ENCODE measurements at places on chromosomes 5 and 9.

- DNase-seq = no peak
These were observed 75.6 kb upstream of the VLDLR start for GRCh38 chr9:2545881-2546490.

- DNase-seq = peak; percentile 64
These were observed 49.9 kb downstream of the USP20 start for GRCh38 chr9:129885018-129885669.

GRCh38 chr5:150217038-150217437 lies 27.2 kb downstream of the SLC6A7 start:
- no peak for DNase-seq

- DNase-seq = no peak
These were observed 746.7 kb upstream of the C9orf72 start for GRCh38 chr9:28319981-28320380.

- no peak for DNase-seq
These were observed 1.0 kb upstream of the TSC1 start for GRCh38 chr9:132945186-132946130.

DNA sequence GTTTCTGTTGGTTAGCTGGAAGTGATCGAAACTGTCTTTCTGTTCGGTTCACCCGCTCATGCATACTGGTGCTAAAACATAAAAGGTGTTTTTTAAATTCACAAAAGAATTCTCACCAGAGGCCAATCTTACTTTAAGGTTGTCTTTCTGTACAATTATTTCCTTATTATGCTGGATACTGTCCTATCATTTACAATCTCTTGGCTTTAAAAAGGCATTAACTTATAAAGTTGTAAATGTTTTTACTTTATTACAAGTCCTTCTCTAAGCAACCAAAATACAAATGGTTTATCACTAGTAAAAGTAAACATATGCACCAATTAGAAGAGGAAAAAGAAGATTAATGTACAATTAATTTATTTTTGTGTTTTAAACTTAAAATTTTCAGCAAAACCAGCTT lies 10.7 kb downstream of the CARNMT1 start:
- no peak for DNase-seq

DNA sequence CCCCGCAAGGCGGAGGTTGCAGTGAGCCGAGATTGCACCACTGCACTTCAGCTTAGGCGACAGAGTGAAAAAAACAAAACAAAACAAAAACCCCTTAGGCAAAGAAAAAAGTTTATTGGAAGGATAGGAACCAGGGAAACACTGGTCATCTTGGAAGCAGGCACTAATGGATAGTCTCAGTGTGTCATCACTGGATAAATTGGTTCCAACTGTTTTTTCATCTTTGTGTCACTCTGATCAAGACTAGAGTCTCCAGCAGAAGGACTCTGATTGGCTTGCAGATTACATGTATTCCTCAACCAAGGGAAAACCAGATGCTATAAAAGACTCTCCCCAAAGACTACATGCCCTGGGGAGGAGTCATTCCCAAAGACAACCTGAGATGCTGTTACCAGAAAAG lies 35.0 kb upstream of the HMHB1 start:
- DNase-seq = no peak

DNA sequence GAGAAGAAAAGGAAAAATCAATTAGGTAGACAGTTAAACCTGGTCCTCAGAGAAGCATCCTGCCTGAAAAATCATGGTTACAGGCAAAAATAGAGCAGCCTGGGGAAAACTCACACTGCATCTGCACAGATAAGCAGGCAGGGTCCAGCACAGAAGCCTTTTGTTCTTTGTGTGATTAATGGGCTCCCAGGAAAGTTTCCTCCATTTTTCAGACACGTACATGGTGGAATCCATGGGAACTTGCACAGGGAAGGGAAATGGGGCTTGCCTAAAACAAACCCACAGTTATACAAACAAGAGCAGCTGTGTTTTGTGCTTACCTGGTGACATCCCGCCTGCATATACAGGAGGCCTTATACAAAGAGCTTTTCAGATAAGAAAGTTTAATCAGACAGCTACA lies 243.9 kb upstream of the ATP10B start:
- no peak for DNase-seq

DNA sequence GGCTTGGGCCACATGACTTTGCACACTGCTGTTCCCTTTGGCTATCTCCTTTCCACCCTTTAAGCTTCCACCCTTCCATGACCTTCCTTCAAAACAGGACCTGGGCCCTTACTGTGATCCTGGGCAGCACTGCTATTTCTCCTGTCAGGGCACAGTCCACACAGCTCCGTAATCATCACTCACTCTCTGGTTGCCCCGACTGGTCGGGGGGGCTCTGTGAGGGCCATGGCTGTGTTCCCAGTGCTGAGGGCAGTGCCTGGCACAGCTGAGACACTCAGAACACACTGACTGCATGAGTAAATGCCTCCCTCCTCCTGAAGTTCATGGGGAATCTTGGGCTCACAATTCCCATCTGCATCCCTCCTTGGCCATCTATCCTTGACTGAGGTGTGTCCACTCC lies 12.2 kb downstream of the TRAF1 start:
- no peak for DNase-seq

DNA sequence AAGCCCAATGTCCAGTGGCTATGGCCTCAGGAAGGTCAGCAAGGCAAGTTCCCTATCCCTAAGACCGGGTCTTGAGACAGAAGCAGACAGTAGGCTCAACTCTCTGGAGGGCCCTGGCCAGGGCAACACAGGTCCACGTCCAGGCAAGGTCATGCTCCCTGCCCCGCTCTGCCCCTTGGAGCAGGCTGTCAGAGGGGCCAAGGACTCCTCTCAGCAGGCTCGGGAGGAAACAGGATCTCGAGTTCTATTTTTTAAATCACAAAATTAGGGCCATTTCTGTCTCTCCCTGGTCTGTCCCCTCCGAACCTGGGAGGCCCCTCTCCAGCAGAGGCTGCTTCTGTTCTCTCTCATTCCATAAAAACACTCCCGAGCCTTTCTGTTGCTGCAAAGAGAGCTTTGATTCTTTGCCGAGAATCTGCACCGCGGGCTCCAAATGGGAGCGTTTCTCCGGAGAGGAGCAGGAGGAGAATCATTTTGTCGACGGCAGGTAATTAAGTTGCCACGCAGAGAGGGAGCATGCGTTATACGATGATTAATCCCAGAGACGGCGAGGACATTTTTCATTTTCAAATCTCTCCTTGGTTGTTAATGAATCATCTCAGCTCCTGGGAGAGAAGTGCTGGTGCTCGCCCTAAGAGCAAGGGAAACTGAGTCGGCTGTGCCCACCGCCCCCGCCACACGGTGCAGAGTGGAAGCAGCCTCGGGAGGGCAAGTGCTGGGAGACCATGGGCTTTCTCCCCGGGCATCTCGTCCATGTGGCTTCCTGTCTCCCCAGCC lies 24.5 kb upstream of the FCN1 start:
- no peak for DNase-seq

GRCh38 chr5:139182528-139183296 lies 15.5 kb downstream of the SIL1 start:
- no peak for DNase-seq

DNA sequence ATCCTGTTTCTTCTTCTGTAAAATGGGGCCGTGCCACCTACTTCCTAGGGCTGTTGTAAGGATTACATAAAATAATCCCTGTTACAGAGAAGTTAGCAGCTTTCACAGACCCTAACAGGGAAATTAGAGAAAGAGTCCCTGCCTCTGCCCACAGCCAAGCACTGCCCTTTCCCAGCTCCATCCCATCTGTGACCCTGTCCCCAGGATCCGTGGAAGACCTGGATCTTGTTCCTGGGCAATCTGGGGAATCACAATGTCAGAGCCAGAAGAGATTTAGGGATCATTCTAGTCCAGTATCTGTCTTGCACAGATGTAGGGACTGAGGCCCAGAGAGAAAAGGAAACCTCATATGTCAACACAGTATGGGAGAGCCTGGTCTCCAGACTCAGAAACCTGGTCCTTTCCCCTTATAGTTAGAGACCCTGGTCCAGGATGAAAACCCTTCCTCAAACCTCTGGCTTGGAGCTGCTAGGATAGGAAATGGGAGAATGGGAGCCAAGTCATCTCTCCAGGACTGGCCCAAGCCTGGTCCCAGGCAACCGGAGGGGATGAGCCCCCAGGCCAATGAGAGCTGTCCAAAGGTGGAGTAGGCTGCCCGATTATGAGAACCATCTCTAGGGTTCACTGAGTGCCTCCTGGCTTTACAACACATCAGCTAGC lies 12.5 kb downstream of the LHX6 start:
- no peak for DNase-seq

DNA sequence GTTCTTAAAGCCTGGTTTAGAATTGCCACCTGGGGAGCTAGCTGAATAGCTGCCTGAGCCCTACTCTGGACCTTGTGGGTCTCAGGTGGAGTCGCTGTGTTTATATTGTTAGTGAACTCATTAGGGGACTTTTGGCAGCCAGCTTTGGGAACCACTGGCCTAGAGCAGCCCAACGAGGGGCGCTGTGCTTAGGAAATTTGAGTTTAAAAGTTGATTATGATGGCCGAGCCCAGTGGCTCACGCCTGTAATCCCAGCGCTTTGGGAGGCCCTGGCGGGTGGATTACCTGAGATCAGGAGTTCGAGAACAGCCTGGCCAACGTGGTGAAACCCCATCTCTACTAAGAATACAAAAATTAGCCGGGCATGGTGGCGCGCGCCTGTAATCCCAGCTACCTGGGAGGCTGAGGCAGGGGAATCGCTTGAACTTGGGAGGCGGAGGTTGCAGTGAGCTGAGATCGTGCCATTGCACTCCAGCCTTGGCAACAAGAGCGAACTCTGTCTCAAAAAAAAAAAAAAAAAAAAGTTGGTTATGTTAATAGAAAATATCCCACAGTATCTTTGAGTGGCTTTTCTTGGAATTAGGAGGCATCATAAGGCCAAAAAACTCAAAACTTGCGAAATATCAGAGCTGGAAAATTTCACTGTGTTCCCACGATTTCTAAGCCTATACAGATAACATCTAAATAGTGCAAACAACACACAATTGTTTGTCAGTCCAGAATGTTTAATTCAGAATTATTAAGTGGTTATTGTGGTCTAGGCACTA lies 809 bp downstream of the MCCC2 start:
- DNase-seq = no peak

- no peak for DNase-seq
These were observed 79.8 kb downstream of the MRPL36 start for GRCh38 chr5:1719860-1720259.

DNA sequence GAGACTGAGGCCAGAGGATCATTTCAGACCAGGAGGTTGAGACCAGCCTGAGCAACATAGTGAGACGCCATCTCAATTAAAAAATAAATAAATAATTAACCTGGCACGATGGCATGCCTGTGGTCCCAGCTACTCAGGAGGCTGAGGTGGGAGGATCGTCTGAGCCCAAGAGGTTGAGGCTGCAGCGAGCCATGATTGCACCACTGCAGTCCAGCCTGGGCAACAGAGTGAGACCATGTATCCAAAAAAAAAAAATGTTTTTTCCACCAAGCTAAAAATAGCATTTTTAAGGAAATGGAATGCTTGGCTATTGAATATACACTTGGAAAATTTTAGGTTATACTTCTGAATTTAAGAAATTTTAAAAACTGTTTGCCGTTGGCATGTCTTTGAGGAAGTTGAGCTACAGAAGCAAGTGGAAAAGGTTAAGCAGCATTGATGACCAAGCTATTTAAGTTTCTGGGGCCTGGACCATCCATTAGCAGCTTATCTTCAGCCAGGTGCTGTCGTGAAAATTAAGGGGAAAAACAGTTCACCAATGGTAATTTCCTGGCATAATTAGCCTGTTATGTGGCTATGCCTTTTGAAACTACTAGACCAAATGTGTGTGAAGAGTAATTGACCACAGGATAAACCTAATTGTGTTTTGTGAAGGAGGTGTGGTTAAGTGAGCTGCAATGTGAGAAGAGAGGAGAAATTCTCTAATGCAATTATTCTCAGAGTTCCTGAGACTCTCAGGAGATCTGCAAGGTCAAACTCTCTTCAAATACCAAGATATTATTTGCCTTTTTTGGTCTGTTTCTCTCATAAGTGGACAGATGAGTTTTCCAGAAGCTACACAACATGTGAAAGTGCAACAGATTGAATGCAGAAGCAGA lies 21.0 kb downstream of the F2R start:
- no peak for DNase-seq

DNA sequence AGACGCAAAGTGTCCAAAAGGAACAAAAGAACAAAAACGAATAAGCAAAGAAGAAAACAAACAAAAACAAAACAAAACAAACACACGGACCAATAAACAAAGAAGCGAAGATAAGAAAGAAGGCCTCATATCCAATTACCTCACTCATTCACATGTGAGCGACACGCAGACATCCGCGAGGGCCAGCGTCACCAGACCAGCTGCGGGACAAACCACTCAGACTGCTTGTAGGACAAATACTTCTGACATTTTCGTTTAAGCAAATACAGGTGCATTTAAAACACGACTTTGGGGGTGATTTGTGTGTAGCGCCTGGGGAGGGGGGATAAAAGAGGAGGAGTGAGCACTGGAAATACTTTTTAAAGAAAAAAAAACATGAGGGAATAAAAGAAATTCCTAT lies 28.3 kb upstream of the WWC1 start:
- no peak for DNase-seq

- DNase-seq = no peak
These were observed 70.4 kb upstream of the SNX2 start for GRCh38 chr5:122704247-122705036.

- no peak for DNase-seq
These were observed 1.0 kb upstream of the TPM2 start for GRCh38 chr9:35690614-35691333.
